Activated CD4-positive, alpha-beta T cell treated with anti-CD3 and anti-CD28 coated beads for 4 hours (primary cell): ENCODE measurements at places on chromosomes 4 and X.

DNA sequence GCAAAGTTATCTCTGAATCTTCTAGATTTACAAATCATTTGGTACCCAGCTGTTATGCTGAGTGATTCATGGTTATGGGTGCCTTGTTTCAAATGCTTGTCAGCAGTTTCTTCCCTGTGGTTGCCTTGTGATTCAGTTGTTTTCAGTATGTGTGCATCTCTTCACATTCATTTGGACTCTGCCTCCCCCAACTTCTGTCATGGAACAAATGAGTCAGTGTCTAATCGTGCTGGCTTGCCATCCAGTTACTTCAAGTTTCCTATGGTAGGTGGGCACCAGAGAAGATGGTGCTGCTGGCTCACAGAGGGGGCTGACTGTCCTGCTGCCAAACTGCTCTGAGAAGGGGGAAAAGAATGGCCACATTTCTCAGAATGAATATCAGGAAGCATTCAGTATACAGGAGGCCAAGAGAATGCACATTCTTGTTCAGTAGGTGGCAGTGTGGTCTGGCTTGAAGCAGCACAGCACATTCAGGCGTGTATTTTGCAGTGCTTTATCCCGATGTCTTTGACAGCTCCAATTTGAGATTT lies 260.9 kb downstream of the GLUD2 start:
- peak; percentile 37 for DNase-seq

DNA sequence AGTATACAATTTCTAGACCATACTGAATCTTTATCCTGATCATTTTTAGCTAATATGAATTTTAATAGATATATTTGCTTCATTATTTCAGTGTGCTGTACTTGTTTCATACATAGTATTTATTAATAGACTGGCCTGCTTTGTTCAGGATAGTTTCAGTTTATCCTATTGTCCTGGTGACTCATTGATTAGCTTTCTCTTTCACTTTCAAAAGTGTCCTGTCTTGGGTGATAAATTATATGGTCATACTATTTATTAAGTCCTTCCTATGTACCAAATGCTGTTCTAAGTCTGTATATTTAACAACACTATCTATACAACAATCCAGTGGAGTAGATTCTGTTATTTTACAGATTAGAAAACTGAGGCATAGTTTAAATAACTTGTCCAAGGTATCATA lies 153.8 kb upstream of the RAPGEF2 start:
- no peak for DNase-seq

GRCh38 chr4:99436976-99437722 lies 2.0 kb upstream of the ADH7 start:
- no peak for DNase-seq

GRCh38 chrX:30246769-30247489 lies at the start of gene MAGEB1:
MAGEB1 (plus strand) TSS chrX:30247146; CDS start chrX:30250494, 3,348 bp downstream.
- no peak for DNase-seq

GRCh38 chr4:120653804-120654573 lies 268.5 kb downstream of the PRDM5 start:
- no peak for DNase-seq

DNA sequence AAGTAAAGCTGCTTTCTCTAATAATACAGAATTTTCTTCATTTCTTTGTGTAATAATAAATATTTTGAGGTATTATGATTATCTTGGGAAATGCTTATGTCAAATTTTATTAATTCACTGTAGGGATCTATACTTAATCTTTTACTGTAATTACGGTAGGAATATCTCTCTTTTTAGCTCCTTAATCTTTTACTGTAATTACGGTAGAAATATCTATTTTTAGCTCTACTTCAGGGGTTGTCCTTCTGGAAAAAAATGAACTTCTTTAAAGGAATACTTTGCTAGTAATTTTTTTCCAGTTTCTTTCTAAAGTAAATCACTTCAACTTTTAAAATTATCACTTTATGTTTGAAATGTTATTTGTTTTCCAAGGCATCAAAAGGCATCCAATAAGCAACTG lies 2229.4 kb upstream of the AGA start:
- no peak for DNase-seq
